Stimulated activated CD4-positive, alpha-beta T cell treated with anti-CD3 and anti-CD28 coated beads, Interleukin-2, amount 100 ng/mL, for 48 hours (primary cell): ENCODE measurements at places on chromosomes 3 and 15.

- no peak for DNase-seq
These were observed 127.3 kb upstream of the THBS1 start for GRCh38 chr15:39453620-39454019.

GRCh38 chr3:172090035-172090434, 50.7 kb downstream of the FNDC3B start:
- DNase-seq: no peak

DNA sequence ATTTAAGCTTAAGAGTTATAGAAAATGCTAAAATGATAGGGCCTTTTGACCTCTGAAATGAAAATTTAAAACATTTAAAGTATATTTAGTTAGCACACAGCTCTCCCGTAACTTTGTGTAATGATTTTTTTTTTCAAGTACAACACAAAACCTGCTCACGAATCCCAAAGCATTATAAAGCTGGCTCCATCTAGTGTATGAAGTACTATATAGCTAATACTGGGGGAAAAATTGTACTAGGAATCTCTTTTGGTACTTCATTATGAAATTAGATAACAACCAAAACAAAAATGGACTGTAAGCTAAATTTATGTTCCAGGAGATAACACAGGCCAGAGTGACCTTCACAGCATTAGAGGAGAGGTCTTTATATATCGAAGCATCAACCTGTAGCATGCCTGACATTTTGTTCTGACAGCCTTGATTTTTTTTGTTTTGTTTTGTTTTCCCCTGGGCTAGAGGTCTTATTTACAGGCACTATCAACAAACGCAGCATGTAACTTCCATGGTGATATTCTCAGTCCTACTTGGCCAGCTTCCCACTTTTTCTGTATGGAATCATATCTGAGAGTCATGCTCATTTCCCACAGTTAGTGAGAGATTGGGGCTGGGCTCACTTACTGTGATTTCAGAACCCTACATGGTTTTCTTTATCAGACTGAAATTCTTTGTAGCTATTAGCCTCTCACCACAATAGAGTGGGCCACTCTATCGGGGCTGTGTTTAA, 116.3 kb downstream of the MITF start:
- no peak for DNase-seq

DNA sequence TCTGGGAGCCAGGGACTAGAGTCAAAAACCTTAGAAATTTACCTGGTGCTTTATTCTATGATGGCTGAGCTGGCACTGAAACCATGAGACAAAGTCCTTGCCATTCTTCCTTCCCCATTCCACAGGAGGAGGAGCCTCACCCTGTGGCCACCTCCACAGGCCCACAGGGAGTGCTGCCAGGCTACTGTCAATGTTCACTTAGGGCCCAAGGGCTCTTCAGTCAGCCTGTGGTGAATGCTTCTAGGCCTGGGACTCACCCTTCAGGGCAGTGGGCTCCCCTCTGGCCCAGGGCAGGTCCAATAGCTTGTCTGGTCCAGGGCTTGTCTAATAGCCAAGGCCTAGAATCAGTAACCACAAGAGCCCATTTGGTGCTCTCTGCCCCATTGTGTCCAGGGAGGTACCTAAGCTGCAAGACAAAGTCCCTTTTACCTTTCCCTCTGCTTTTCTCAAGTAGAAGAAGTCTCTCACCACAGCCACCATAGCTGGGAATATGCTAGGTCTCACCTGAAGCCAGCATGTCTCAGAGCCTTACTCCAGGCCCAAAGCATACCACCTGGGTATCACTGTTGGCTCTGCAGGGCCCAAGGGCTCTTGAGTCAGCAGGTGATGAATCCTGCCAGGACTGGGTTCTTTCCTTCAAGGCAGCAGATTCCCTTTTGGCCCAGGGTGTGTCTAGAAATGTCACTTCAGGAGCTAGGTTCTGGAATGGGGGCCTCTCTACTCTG, 61.8 kb upstream of the CHRNB4 start:
- no peak for DNase-seq

DNA sequence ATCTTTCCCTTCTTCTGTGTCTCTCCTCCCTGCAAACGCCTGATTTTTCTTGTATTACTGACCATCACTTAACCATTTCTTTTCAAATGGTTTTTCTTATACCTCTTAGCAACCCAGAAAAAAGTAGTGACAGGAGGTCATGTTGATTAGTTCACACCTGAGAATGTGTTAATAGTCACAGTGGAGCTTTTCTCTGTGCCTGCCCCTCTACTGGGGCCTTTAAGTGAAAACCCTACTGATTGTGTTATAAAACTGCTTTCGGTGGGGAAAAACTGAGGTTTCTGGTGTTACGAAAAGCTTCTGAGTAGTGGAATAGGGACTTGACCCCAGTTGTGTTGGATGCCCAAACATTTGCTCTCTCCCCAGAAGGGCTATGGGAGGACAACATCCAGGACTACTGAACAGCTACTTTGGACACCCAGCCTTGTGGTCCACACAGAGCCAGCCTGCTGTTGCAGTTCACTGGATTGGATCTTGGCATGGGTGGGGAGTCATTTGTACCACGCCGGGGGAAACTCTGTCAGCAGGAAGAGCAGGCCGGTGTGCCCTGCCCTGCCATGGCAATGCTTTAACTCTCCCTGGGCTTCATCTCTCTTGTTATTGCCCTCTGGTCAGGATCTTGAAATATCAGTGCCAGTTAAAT, 10.3 kb downstream of the GPR87 start:
- DNase-seq: no peak

DNA sequence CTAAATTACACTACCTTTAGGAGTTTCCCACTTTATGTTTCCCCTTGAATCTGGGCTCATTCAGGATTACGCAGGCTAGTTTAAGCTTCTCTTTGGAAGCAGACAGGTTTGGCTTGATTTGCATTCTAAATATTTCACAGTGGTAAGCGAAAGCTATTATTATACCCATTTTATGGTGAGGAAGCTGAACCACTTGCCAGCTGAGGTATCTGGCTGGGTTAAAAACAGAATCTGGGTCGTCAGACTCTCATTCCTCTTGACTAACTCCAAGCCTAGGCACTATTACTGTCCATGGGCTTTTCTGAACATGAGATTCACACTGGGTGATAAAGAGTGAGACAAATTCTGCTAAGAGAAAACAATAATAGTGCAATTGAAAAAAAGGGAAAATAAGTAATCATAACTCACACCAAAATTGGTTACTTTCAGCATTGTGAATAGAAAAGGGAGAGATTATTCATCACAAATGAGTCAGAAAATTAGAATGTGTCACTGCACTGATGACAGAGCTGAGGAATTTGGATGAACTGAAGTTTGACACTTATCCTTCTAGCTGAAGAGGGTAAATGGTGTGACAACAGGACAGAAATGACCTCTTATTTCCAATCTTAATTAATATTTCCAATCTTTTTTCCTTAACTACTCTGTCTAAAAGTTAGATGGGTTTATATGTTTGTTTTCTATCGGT, 211.3 kb downstream of the TIGIT start:
- no peak for DNase-seq
